Right forelimb (tissue), 1 donor: ENCODE measurements at places on chromosomes 4 and X.
A peak's percentile ranks its signal among the peaks of the same experiment; 100 is the strongest.

- no peak for DNase-seq
Measured at GRCh38 chrX:3697701-3698279, 15.7 kb downstream of the PRKX start.

DNA sequence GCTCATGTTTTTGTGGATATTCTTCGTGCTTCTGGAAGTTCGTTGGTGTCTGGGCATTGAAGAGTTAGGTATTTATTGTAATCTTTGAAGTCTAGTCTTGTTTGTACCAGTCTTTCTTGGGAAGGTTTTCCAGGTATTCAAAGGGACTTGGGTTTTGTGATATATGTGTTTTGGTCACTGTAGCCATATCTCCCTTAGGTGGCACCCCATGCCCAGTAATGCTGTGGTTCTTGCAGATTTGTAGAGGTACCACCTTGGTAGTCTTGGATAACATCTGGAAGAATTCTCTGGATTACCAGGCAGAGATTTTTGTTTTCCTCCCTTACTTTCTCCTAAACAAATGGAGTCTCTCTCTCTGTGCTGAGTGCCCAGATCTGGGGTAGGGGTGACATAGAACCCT is 184.1 kb downstream of the TEX13C start:
- DNase-seq: no peak

DNA sequence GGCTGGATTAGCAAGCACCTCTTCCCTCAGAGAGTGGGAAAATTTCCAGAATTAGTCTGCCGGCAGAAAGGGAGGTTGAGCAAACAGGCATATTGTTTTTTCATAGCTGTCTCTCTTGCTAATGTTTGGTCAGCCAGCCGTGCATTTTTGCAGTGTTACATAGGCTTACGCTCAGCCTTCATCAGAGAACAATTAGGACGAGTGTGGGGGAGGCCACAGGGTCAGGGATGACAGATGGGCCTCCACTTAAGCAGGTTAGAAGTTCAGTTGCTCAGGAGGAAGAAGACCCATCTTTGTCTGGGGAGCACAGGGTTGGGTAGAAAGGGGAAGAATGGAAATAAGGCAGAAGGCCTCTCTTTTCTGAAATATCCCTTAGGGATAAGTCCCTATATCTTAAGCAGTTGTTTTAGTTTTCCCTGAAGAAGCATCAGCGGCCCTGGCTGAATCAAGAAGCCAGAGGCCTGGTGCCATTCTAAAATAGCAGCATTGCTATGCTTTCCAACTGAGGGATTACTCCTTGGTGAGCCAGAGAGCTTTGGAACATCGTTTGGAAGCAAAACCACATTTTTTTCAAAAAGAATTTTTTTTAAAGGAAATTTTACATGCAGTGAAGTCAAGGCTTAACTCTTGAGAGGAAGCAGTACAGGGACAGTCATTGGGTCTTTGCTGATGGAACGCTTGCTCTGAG is 118.8 kb downstream of the SMIM20 start:
- peak; percentile 67 for DNase-seq

GRCh38 chr4:142326181-142326580 is 519.9 kb downstream of the INPP4B start:
- DNase-seq: no peak

GRCh38 chrX:107750263-107750662 is 25.3 kb downstream of the TSC22D3 start:
- no peak for DNase-seq

GRCh38 chr4:176583278-176583677 is 209.4 kb downstream of the VEGFC start:
- DNase-seq: no peak

DNA sequence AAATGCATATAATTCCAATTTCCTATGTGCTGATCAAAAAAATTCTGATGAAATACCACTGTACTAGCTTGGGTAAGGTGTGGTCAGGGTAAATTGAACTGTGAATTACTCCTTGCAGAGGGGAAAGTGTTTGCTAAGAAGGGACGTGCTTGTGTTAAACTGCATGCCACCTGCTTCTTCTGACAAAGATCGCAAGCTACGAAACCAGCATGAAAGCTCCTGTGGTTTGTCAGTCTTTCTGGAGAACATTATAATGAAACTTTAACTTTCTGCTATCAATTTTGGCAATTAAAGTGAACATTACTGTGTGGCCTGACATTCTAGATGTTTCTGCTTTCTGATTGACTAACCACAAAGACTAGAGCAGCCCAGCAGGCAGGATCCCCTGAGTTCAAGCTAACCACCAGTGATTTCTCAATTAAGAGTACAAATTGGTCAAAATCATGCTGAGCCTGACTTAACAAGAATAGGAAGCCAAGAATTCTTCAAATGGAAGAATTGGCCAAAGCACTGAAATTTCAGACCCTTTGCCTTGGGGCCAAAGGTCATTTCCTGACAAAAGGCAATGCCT is 239.0 kb downstream of the SLITRK2 start:
- DNase-seq: no peak

GRCh38 chr4:123088501-123088900 is 166.1 kb upstream of the NUDT6 start:
- DNase-seq: no peak

DNA sequence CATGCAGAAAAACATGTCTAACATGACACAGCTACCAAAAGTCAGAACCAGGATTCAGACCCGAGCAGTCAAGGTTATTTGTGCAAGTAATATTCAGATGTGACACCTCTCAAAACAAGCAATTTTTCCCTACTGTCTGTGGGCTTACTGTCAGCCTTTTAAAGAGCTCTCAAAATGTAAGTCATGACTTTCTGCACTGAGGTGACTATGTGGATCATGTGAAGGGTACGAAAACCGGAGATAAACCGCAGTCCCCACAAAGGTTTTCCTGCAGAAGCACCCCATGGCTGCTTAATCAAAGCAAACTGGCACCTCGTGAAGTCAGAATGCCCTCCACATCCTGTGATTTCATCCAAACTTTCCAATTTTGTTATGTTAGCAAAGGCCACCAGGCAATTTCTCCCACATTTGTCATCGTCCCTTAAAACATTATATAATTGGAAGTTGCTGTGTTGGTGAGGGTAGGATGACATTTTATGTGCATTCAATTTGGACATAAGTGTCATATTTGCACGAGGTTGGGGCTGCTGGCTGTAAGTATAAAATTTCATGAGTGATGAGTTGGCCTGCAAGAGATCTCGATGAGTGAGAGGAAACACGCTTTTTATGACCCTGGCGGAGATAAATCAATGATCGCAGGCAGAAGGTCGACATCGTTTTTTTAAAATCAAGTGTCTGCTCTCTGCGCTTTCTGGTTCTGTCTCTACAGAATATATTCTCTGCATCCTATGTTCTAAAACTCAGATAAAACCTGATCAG is 161.2 kb downstream of the STK32B start:
- DNase-seq: no peak

DNA sequence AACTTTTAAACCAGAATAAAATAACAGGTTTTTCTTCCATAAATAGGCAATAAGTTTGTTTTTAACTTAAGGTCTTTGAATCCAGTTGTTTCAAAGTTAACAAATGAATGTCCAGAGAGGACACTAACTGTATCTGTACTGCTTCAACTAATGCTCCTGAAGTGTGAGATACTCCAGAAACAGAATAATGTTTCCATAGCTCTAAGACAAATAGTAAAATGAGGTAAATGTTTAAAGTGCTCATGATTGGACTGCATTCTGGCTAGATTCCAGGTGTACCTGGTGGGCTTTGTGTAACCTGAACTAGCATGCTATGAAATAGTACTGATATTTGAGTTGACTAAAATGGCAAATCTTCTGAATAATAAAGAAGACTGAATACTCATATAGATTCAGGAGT is 51.7 kb downstream of the METTL14 start:
- no peak for DNase-seq

- DNase-seq: no peak
Measured at GRCh38 chrX:106619797-106620196, 8.0 kb downstream of the RADX start.

DNA sequence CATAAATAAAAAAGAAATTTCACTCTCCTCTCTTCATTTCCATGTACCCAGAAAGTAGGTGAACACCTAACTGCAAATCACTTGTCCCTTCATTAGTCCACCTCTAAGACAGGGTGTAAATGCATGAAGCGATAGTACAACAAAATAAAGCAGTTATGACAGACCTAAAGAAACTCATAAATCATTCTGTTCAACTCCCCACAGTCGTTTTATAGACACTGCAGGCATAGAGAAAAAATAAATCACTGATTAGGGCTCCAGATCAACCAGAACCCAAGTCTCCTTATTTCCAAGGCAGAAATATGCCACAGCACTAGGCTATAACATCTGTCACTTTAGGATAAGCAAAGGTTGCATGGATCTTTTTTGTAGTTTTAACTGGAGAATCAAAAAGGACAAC is 3.0 kb downstream of the RASGEF1B start:
- no peak for DNase-seq

DNA sequence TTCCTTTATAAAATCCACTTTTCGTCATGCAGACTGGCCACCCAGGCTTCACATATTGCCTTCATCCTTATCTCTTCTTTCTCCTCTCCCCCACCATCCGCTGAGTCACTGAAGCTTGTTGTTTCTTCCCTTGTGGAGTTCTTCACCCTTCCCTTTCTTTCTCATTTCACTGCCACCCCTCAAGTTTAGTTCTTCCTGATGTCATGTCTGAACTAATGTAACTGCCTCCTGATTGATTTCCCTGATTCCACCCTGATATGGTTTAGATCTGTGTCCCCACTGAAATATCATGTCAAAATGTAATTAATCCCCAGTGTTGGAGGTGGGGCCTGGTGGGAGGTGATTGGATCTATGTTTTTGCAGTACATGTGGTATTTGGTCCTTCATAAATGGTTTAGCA is 151.4 kb downstream of the CPEB2 start:
- DNase-seq: no peak

- no peak for DNase-seq
Measured at GRCh38 chrX:140767646-140768045, 58.1 kb downstream of the LINC00632 start.

DNA sequence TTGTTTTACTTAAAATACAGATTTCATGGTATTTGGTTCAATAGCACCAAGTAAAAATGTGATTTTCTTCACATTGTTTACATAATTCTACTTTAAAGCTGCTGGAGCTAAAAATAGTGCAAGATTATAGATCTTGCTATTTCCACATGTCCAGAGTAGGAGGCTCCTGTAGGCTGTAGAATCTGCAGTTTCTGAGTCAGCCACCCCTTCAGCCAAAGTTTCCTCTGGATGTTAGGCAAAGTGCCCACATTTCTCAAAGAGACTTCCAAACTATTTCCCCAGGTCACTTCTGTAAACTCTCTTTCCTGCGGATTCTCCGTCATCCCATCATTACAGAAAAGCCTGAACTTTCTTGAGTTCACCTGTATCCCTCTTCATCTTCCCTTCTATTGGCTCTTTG is 342.5 kb upstream of the FSTL5 start:
- DNase-seq: no peak

GRCh38 chr4:69977582-69977981 is 12.1 kb upstream of the CSN2 start:
- no peak for DNase-seq

DNA sequence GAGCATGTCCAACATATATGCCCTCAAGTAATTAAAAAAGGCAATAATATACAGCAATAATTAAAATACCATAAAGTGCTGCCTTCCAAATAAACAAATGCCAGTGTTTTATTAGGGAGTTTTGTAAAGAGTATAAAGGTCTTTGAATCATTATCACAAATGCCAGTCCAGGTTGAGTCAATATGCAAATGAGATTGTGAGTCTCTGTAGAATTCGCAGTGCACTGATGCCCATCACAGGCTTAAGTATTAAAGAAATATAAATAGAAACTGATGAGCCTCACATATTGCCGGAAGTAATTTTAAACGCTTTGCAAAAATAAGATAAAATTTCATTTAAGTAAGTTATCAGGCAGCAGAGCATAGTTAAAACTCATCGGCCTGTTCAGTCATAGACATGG is 205.0 kb upstream of the TECRL start:
- no peak for DNase-seq

- no peak for DNase-seq
Measured at GRCh38 chr4:5004496-5004895, 14.8 kb downstream of the CYTL1 start.

GRCh38 chr4:165464813-165465381 is 86.1 kb downstream of the CPE start:
- DNase-seq: no peak
